NCI-H1417 treated with DMSO at 0.1 percent for 48 hours (cell line): ENCODE measurements at places on chromosomes 1 and 21.

DNA sequence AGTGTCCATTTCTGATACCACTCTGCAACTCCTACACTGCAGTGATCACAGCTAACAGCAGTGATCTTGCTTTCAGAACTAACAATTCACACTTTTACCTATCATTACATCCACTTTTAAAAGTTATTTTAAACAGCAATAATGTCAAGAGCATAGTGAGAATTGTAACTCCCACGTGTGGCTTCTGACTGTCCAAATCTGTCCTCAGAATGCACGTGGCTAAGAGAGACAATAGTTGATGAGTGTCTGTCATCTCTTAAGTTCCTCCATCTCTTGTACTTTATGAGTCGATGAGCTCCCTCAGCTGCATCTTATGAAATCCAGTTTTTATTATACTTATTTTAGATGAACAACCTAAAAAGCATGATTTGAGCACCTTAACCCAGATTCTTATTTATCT is 16.5 kb upstream of the CFHR5 start:
- no peak for DNase-seq

- DNase-seq = no peak
Measured at GRCh38 chr1:119827010-119827409, 15.8 kb upstream of the REG4 start.

- no peak for DNase-seq
Measured at GRCh38 chr1:248782416-248783141, 27.0 kb upstream of the LYPD8 start.

DNA sequence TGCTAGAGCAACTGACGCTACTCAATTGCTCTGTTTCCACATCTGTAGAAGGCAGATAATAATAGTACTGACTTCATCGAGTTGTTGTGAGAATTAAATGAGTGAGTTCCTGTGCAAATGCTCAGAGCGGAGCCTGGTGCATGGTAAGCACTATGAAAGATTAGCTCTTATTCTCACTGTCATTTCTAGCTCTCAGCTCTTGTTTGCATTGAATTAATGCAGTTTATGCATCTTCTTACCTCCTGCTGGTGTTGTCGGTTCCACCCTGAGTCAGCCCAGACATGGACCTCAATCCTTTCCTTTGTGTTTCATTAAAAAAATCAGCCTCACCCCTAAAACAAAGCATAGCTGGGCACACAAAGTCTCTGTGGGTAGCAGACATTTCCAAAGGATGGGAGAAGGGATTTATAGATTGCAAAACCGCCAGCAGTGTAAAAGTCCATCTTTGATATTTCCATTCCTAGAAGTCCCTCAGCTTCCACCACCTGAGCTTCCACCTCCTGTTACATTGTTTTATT is 254.4 kb upstream of the CSF3R start:
- no peak for DNase-seq

GRCh38 chr21:15543473-15543872 is 186.3 kb upstream of the USP25 start:
- no peak for DNase-seq

- no peak for DNase-seq
Measured at GRCh38 chr1:29516063-29516820, 279.9 kb downstream of the PTPRU start.

DNA sequence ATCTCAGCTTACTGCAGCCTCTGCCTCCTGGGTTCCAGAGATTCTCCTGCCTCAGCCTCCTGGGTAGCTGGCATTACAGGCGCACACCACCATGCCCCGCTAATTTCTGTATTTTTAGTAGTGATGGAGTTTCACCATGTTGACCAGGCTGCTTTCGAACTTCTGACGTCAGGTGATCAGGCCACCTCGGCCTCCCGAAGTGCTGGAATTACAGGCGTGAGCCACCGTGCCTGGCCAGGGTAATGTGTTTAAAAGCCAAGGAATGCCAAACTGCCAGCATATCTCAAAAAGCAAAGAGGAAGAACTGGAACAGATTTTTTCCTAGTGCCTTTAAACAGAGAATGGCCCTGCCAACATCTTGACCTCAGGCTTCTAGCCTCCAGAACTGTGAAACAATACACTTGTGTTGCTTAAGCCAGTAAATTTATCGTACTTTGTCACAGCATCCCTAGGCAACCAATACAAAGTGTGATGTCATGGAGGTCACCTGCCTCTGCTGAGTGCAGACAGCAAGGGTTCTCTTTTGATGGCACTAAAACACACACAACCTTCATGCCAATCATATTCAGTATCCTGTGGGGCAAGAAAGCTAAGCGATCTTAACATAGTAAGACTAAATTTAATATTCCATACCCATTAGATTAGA is 858.3 kb upstream of the TMPRSS15 start:
- DNase-seq = no peak

DNA sequence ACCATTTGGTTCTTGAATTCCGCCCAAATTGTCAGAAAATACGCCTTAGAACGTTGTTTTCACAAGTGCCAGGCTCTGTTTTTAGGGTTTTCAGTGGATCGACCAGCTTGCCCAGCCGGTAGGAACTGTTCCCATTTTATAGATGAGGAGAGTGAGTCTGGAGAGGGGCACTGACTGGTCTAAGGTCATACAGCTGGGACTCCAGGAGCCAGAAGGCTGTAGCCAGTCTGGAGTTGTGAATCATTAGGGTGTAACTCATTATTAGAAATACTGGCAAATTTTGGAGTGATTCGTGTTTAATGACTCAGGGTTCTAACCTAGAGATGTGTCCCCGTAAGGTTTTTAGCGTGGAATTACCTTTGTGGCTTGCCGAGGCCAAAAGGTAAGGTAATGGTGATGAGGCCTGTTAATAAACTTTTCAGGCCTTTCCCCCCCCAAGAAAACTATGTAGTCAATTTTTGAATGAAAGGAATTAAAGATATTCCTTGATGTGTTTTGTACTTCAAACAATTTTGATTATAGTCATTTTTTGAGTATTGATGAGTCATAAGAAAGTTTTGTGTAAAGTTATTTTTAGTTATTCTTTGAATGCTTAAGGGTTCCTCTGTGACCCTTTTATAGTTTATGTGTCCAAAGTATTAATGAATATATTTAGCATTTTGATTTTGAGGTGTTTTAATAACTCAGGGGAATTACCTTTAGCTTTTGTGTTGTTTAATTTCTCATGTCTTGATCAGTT is 2.1 kb downstream of the DYRK1A start:
- DNase-seq = no peak

DNA sequence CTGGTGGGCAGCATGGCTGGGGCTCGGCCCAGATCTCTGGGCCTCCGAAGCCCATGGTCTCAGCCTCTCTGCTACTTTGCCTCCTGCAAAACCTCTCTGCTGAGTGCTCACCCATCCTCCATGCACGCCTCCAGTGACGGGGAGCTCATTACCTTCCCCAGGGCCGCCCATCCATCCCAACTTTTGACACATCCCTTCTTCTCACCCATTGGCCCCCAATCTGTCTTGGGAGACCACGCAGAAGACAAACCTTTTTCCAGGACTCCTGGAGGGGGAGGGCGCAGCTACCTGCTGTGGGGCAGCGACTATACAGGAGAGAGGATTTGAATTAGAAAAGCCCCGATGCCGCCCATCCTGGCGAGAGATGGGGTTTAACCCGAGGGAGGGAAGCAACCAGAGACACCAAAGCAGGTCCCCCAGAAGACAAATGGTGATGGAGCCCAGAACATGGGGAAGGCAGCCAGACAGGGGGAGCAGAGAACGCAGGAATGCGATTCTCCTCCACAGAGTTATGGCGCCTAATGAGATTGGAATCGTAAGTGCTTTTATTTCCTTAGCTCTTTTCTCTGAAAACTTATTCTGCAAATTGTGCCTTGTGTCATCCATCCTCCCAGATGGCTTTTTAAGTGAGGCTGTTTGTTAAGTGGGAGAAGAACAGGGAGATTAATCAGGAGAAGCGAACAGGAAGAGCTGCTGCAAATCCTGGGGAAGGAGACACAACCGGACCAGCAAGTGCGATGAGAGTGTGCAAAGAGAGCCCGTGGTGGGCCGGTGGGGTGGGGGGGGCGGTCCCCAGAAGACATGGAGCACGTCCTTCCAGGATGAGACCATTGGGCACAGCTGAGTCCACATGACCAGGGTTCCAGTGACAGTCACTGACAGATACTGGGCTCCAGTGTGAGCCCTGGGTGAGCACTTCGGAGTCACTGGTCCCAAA is 623.5 kb downstream of the MATN1 start:
- no peak for DNase-seq

DNA sequence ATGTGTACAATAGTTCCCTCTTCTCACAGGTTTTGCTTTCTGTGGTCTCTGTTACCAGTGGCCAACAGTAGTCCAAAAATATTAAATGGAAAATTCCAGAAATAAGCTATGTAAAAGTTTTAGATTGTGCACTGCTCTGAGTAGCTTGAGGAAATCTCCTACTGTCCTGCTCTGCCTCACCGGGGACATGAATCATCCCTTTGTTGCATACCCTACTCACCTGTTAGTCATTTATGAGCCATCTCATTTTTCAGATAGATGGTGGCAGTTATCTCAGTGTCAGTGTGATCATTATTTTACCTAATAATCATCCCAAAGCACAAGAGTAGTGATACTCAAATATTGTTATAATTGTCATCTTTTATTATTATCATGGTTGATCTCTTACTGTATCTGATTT is 688.1 kb downstream of the PLA2G4A start:
- DNase-seq = no peak

- DNase-seq = no peak
Measured at GRCh38 chr1:200302192-200302920, 107.5 kb downstream of the ZNF281 start.
